PC-9 (cell line): ENCODE measurements at places on chromosomes 12 and 14. TPM values are rescaled to one million over a fixed set of nuclear protein-coding genes. Genes with fewer than 3 reads are reported as not detected.

The DHRS4 gene
- 17.6 and 24.1 TPM in 2 replicates for total RNA-seq

The MED13L gene
- total RNA-seq, result 89.5 and 101 TPM in 2 replicates

The PPP1R1A gene
- not detected in 2 replicates for total RNA-seq

The SERPINA5 gene
- total RNA-seq, result not detected in 2 replicates

The FOXM1 gene
- total RNA-seq, result 161 and 225 TPM in 2 replicates

The LRIG3 gene
- total RNA-seq, result 8.8 and 10.6 TPM in 2 replicates

The LAG3 gene
- 9.4 and 10.5 TPM in 2 replicates for total RNA-seq

The SCNN1A gene
- 460 and 549 TPM in 2 replicates for total RNA-seq

The CCDC196 gene
- not detected in 2 replicates for total RNA-seq
